Activated CD4-positive, alpha-beta T cell treated with anti-CD3 and anti-CD28 coated beads, Interleukin-2, amount 50 U/mL, for 48 hours (primary cell): ENCODE measurements at places on chromosomes 6 and 20.
A peak's percentile ranks its signal among the peaks of the same experiment; 100 is the strongest.

DNA sequence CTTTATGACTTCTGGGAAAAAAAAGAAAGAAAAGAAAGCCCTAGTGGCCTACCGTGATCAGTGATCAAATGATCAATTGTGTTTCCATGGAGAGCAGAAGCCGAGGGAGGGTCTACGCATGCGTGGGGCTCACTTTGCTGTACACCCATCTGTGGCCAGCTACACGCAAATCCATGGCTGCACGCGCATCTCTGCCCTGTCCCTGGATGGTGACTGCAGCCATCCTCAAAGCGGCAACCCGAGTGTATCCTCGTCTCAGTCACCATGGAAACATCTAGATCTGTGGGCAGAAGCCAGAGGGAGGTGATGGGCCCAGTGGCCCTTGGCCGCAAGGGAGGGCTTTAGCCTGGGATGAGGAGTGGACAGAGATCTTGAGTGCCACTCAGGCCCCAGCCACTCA is 785 bp upstream of the ULBP3 start:
- DNase-seq, result no peak

GRCh38 chr6:29926413-29927274 is 15.7 kb upstream of the HLA-A start:
- DNase-seq, result peak; percentile 87

DNA sequence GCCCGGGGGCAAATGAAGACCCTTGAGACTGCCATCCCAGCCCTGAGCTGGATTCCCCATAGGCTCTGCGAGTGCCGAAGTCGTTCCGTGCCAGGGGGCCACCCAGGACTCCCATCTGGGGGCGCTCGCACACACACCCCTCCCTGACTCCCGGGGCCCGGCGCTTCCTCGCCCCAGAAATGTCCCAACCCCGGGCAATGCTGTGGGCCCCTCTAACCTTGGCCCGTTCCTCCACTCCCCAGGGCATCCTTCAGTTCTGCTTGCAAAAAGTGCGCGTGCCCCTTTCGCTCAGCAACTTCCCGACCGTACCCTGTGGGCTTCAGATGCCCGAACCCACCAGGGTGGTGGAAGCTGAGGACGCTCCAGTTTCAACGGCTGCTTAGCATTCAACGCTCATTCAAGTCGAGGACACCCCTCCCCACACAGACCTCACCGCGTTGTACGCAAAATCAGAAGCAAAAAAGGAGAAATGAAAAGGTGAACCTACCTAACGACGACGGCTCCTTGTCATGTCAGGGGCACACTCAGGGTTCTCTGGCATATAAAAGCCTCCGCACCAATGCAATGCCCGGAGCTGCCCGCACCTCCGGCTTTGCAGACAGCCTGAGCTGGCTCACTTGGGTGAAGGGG is 25.3 kb downstream of the RIPOR2 start:
- DNase-seq, result peak; percentile 63

DNA sequence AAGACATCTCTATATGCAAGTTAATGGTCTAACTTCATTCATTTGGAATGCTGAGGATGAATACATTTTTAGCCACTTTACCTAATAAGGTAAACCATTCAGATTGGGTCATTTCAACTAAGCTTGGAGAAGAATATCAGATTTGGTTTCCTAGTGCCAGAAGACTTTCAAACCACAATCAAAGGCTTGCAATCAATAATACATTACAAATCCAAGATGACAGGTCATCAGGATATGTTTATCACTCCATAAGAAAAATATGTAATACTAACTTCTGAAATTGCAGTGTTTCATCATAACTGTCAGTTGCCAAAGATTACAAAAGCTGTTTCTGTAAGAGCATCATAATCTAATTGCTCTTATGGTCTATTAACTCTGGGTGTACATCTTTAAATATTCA is 654.0 kb downstream of the COL12A1 start:
- DNase-seq, result no peak

DNA sequence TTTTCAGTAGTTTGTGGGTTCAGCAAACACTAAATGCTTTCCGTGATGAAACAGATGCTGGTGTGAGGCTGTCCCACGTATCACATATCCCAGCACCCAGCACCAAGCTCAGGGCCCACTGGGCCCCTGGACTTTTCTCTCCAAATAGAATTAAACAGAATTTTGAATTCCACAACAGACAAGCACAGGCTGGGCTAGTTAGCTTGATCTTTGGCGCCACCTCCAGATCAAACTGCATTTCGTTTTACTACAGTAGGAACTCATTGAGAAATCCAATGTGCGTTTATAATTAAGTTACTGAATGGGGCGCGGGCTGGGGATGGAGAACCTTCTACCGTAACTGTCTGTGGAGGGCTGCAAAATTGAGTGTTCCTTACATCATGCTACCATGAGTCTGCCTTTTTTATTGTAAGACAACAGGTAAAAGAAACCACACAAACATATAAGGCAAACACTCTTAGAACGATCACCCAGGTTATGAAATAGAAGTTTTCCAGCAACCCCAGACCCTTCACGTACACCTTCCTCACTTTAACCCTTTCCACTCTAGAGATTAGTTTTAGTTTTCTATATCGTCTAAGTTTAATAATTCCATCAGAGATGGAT is 107.8 kb downstream of the ZFP64 start:
- peak; percentile 53 for DNase-seq

- DNase-seq, result peak; percentile 56
Observed at GRCh38 chr6:34236131-34236442, 586 bp upstream of the HMGA1 start.

DNA sequence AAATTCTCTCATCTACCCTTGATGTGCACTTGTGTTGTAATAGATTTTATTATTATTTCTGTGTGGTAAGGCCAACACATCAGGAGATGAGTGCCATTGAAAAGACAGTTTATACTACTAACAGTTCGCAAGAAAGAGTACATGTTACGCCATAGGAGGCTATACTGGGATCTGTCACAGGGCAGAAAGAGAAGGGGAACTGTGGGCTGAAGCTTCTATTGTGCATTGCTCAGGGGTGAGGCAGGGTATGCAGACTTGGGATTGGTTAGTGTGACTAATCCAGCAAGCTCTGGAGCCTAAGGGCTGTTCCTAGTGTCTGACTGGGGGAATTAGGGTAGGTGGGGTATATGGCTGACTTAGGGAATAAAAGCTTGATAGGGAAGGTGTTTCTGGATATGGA is 50.9 kb downstream of the GPR63 start:
- DNase-seq, result no peak

- DNase-seq, result no peak
Observed at GRCh38 chr6:33104887-33105286, 29.1 kb downstream of the HLA-DPB1 start.

DNA sequence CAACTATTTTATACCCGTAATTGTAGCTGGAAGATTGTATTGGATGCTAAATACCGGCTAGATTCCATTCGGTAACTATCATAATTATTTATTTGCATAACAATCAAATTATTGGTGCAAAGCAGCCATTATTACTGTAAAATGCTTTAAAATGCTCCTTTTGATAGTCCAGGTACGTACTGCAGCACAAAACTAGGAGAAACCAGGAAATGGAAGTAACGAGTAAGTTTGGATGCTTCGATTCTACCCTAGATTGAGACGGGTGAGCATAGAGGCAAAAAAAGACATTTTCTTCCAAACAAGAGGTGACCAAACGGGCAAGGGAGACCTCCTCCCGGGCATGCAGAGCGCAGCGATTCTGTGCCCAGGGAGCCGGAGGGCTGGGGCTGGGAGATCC is 469 bp upstream of the XRN2 start:
- no peak for DNase-seq

DNA sequence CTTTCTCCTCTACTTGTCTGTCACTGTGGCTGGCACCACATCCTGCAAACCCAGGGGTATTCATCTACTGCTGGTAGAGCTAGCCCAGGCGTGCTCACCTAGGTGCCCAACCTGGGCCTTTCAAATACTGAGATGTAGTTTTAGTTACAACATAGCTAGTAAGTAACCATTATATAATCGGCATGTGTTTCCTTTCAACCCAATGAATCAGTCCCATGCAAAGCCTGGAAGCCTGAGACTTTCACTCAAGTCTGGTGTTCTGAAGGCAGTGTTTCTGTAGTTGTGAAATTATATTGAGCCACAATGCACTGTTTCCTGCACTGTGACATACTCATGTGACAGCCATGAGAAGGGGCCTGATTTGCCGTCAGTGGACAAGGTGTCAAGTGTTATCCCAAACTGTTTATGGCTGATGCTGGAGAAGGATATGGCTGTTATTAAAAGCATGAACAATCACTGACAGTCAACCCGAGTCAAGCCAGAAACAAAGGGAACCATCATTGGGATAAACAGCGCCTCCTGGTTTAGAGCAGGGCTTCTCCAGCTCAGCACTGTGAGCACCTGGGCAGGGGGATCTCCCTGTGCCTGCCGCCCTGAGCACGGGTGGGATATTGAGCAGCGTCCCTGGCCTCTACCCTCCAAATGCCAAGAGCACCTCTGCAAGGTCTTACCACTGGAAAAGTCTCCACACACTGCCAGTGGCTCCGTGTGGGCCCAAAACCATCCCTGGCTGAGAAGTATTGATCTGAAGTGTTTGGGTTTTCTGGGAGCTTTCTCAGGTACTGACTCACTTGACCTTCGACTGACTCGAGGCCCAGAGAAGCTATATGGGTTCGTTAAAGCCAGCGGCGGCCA is 1.6 kb downstream of the PSMA7 start:
- peak; percentile 53 for DNase-seq

DNA sequence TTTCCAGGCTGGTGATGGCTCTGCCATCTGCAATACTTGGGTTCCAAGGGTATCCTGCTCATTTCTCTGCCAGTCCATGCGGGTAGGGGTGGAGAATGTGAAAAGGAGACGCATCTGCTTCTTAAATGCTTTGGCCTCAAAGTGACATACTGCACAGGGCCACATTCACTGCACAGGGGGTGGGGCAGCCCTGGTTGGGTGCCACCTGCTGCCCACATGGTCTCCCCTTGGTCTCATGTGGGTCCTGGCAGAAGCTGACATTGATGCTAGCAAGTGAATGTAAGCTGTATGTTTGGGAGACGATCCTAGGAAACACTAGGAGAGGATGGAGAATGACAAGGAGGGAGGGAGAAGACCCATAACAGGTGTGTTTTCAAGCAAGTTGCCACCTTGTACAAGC is 140.9 kb downstream of the EDN3 start:
- no peak for DNase-seq

GRCh38 chr20:24619212-24619611 is 149.8 kb downstream of the SYNDIG1 start:
- DNase-seq, result no peak

- no peak for DNase-seq
Observed at GRCh38 chr6:135627092-135627715, 129.7 kb upstream of the AHI1 start.

DNA sequence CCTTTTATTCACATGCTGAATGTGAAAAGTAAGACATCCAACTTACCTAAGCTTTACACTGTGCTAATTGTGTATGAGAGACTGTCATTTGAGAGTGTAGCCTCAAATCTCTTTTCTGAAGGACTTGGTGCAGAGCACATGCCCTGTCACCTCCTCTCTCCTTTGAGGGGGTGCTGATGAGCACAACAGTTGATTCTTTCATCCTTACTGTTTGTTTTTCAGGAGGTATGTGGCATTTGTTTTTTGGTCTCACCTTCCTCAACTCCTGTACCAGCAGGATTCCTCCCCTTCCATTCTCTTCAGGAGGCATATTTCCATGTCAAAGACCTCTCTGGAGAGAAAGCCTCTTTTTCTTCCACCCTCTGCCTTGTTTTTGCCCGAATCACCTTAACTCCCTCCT is 252.6 kb upstream of the CITED2 start:
- no peak for DNase-seq

GRCh38 chr6:160027931-160028330 is 59.0 kb downstream of the IGF2R start:
- DNase-seq, result no peak

DNA sequence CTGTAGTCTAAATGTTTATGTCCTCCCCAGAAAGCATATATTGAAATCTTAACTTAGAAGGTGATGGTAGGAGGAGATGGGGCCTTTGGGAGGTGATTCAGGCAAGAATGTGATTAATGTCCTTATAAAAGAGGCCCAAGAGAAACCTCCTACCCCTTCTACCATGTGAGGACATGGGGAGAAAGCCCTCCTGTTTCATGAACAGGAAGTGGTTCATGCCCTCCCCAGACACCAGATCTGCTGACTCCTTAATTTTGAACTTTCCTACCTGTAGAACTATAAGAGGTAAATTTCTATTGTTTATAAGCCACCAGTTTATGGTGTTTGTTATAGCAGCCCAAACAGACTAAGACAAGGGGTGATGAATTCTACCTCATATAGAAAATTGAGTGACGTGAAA is 8.7 kb upstream of the ECT2L start:
- DNase-seq, result no peak
